T47D (cell line): ENCODE measurements at places on chromosomes 2 and 18.

DNA sequence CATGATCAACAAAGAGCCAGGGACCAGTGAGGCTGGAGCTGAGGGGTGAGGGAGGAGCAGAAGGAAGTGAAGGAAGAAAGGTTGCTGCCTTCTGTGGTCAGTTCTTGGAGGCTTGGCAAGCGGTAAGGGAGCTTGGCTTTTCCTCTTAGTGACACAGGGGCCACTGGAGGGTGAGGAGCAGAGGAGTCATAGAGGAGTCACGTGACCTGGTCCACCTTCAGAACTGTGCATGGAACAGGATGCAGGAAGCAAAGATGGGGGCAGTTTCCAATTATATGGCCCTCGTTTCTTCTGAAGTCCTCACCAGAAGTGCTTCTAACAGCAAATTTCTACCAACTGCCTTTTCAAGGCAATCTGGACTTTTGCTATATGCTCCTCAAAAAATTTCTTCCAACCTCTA lies 326.9 kb upstream of the SMIM21 start:
- DNase-seq: no peak

DNA sequence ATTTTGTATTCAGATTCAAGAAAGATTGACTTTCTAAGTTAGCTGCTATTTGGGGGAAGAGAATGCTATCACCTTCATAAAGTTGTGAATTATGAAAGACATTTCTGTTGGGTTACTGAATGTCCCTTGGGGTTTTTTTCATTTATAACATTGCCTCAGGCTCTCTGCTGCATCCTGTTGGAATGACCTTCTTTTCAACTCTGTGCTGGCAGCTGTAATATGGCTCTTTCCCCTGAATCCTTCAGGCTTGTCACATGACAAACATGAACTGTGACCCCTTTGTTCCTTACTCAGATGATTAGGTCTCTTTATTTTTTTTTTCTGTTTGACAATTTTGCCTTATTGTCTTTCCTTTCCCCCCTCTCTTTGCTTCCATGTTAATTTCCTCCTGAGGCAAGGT lies 159.8 kb downstream of the TAF4B start:
- no peak for DNase-seq

DNA sequence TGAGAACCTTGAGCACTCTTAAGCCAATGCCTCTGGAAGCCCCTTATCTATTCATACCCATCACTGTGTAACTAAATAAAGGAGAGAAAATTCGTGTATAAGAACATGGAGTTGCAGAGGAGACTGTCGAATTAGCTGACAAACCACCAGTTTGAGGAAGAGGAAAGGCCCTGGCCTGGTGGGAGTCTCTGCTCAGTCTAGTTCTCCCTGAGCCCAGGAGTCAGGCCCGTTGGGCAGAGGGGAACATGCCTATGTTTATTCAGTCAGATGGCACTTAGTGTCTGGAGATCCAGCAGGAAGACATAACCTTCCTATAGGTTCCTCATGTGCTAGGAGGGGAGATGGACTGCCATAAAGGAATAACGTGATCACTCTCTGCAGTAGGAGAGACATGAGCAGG lies 60.3 kb downstream of the MGAT5 start:
- DNase-seq: no peak

DNA sequence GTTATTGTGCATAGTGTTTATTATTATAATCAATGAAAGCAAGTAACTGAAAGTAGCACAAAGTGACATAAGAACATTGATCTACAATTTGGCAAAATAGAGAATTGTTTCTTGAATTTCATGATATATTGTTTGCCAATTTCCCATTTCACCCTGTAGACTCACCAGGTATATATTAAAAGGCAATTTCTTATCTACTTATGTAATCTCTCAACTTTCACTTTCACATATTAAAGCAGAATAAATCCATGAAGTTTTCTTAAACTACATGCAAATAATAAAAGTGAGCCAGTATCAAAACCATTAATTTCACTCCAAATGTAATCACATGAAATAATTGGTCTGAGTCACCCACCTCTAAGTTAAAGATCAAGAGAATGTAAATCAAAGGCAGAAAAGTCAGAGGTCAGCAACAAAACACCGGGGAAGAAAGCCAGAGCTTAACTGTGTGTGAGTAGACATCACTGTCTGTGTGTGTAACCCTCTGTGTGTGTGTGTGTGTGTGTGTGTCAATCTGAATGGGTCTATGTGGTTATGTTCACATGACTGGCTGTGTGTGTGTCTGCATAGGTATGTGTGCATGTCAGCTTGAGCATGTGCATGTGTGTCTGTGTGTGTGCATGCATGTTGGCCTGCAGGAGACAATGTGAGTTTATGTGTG lies 44.1 kb downstream of the ZNF385B start:
- DNase-seq: no peak

GRCh38 chr2:32715981-32716380 lies 88.1 kb downstream of the TTC27 start:
- no peak for DNase-seq
